NCI-H510A (cell line): ENCODE measurements at places on chromosomes 1 and 21.

- DNase-seq, result no peak
Measured at GRCh38 chr1:230976360-230976759, 2.3 kb downstream of the TTC13 start.

- no peak for DNase-seq
Measured at GRCh38 chr1:165633614-165634013, 2.6 kb downstream of the MGST3 start.

DNA sequence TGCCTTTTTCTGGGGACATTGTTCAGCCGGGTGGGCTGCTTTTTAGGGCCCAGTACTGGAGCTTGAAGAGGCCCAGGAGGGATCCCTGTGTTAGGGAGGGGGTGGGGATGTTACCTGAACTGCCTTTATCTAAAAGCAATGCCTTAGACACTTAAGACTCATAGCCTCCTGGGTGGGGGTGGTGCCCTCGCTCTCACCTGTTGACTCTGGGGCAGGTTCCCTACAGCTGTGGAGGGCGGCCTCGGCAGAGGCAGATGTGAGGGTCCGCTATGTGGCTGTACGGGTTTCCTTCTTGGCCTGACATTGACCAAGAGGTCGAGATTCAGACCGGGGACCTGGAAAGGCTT is 716 bp downstream of the INAVA start:
- no peak for DNase-seq

GRCh38 chr1:80059940-80060339 is 1053.4 kb upstream of the ADGRL4 start:
- no peak for DNase-seq

- DNase-seq, result peak; percentile 5
Measured at GRCh38 chr1:64343105-64343822, 126.7 kb upstream of the CACHD1 start.

DNA sequence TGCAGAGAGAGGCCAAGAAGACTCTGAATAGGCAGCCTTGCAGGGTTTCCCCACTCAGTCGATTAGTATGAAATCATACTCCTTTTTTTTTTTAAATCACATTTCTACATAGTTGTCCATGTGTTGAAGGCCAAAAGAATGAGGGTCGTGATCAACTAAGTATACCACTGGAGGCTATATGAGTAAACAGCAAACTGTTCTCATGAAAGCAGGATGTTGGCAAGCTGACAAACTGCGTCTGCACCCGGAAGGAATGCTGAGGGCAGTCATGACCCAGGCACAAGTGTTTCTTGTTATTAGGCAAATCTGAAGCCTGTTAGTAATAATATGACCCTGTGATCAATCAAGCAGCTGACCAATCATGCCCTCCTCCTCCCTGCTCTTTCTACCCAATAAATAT is 213.2 kb downstream of the USH2A start:
- DNase-seq, result no peak

- peak; percentile 98 for DNase-seq
Measured at GRCh38 chr1:41537788-41538351, 53.4 kb upstream of the EDN2 start.

- DNase-seq, result no peak
Measured at GRCh38 chr1:70415882-70416281, 4.8 kb downstream of the CTH start.

GRCh38 chr1:201436393-201436792 is 14.9 kb upstream of the TNNI1 start:
- DNase-seq, result peak; percentile 42

- peak; percentile 12 for DNase-seq
Measured at GRCh38 chr1:184387476-184388318, 868 bp downstream of the C1orf21 start.

DNA sequence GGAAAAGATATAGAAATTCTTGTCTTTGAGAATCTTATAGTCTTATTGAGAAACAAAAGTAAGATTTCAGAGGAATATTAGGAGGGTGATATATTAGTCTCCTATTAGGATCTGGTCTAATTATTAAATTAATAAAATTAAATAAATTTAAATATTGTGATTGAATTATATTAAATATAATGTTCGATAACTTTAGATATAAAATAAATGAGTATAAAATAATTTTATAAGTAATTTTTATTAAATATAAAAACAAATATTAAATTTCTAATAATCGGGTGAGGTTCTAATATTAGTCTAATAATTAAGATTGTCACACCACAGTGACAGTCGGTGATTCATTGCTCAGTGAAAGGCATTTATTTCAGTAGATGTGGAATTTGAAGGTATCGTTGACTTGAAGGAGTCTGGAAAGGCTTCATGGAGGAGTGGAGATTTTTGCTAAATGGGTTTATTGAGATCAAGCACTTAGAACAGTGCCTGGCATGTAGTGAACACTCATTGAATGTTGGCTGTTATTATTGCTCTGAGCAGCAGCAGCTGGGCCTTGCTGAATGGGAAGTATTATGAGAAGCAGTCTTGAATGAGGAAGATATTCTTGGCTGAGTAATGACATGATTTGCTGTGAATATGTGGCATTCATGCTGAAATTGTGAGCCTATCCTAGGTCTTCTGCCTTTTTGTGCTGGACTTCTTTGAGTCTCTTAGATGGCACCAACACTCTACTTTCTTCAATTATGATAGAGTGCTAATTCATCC is 74.6 kb downstream of the USP25 start:
- DNase-seq, result no peak

GRCh38 chr1:79380078-79380477 is 373.5 kb upstream of the ADGRL4 start:
- no peak for DNase-seq

DNA sequence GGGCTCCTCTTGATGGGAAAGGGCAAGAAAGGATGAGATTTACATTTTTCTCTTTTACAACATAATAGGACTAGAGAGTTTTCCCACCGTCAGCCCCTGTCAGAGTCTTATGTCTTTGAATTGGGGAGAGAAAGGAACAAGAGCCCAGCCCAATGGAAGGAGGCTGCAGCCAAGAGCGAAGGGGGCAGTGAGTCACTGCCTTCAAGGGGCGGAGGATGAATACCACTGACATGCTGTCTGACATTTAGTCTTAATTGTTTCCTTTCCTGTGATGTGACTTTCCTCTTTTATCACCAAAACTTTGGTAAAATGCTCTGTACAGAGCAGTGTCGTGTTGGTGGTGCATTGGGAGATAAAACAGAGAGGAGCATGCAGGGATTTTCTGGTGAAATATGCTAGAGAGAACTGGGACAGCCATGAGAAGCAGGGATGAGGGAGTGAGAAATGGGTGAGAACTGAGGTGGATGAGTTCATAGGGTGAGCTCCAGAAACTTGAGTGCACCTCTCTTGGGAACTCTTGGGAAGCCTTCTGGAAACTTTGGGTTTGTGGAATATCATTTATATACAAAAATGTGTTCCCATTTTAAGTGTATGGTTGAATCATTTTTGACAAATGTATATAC is 179.9 kb upstream of the FGGY start:
- DNase-seq, result no peak

DNA sequence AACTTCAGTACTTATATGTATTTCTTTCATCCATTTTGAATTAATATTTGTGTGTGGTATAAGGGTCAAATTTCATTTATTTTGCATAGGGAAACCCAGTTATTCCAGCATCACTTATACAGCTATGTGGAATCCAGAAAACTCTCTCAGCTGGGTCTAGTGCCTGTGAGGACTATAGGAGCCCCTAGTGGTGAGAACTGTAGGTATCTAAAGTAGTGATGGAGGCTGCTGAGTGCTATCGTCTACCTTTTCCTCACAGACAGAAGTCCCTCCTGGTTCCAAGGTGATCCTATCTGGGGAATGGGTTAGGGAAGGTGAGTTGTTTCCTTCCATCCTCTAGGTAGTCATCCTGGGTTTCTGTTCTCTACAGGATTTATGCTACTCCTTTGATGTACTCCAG is 352.0 kb upstream of the C1orf87 start:
- no peak for DNase-seq

- no peak for DNase-seq
Measured at GRCh38 chr1:8133657-8134430, 107.7 kb upstream of the ERRFI1 start.

GRCh38 chr21:35511696-35512162 is 462.6 kb upstream of the RUNX1 start:
- DNase-seq, result no peak

DNA sequence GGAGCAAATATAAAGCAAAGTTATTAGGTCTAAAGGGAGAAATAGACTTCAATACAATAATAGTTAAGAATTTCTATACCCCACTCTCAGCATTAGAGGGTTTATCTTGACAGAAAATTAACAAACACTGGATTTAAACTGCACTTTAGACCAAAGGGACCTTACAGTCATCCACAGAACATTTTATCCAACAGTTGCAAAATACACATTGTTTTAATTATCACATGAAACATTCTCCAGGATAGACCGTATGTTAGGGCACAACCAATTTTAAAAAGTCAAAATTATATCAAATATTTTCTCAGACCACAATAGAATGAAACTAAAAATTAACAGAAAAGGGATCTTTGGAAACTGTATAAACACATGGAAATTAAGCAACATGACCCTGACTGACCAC is 384.5 kb upstream of the C1orf87 start:
- DNase-seq, result no peak

DNA sequence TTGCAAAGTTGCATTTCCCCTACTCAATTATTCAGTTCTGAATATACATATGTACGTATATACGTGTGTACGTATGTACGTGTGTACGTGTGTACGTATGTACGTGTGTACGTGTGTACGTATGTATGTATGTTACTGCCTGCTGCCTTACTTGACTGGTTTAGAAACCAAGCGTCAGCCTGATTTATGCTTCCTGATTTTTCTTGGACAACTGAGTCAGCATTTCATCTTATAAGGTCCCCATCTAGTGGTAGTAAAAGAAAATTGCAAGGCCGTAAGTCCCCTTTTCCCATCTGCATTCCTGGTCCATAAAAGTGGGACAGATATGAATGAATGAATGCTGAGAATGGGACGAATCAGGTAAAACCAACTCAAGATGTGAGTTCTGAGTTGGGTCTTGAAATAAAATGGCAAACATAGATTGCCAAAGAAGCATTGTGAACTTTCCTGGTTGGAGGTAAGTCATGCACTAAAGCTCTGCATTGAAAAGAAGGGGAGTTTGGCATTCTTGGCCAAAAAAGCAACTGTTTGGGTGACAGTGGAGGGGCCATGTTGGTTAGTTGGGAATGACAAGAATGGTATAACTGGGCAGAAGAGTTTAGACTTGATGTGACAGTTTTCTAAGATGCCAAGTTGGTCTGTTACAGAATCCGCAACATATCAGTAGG is 76.4 kb upstream of the DNAH14 start:
- DNase-seq, result no peak
